ENCODE measurements at places on chromosomes 6 and 20.

GRCh38 chr6:47147836-47148344 is 105.8 kb upstream of the ADGRF1 start:
- DNase-seq, result no peak

- no peak for DNase-seq
These were observed 58.8 kb upstream of the APCDD1L start for GRCh38 chr20:58573986-58574385.

DNA sequence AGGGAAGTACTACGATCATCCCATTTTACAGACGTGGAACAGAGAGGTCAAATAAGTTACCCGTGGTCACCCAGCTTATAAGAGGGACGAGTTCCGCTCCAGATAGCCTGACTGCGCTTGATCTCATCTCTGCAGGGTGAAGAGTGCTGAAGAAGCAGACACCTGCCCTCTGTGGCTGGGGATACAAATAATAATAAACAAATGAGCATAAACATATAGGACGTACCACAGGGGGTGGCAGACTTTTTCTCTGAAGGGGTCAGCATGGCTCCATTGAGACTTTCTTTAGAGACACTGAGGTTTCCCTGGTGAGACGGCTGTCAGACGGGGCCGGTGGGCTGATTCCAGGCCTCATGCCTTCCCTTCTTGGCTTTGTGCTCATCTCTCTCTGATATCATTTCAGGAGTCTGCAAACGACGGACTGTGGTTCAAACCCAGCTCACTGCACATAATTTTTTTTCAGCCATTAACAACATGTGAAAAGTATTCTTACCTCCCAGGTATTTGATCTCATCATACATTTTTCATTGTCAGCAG is 47.1 kb downstream of the IRF4 start:
- DNase-seq, result no peak

- no peak for DNase-seq
These were observed 61.3 kb downstream of the DST start for GRCh38 chr6:56581296-56581925.

- DNase-seq, result no peak
These were observed 1.9 kb downstream of the TMEM200A start for GRCh38 chr6:130367767-130368166.

DNA sequence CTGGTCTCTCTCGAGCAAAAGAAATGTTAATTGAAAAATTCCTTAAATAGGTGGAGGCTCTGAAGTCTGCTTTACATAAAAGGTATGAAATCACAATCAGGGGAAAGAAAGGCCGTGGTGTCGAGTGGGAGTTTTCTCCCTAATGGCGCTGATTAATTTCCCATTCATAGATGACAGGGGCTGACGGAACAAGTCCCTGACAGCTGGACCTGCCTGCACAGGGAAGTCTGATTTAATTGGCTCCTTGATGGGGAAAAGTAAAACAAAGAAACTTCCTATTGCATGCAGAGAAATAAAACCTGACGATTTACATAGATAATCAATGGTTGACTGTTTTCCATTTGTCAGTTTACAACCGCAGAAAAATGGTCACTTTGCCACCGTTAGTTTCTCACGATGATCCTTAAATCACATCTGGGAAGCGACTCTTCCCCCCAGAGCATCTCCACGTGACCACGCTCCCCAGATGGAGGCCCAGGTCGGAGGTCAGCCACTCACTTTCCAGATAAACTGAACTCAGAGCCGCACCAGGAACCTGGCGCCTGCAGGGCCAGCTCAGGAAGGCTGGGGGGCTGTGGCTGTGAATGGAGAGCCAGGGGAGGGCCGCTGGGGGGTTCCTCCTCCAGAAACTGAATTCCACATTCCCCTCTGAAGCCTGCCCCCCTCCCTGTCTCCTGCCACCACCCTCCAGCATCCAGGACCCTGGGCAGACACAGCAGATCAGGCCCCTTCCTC is 55.3 kb downstream of the DLL1 start:
- no peak for DNase-seq

DNA sequence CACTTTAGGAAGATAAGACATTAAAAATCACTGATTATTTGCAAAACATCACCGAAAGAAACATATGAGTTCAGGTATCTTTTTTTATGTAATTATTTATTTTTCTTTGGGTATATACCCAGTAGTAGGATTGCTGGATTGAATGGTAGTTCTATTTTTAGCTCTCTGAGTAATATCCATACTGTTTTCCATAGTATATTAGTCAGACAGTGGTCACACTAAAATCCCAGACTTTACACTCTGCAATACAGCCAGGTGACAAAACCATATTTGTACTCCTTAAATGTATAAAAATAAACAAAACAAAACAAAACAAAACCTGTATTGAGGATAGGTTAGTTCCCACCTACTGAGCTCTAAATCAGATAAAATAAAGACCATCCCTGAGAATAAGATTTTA is 1024.3 kb upstream of the EYS start:
- DNase-seq, result no peak

DNA sequence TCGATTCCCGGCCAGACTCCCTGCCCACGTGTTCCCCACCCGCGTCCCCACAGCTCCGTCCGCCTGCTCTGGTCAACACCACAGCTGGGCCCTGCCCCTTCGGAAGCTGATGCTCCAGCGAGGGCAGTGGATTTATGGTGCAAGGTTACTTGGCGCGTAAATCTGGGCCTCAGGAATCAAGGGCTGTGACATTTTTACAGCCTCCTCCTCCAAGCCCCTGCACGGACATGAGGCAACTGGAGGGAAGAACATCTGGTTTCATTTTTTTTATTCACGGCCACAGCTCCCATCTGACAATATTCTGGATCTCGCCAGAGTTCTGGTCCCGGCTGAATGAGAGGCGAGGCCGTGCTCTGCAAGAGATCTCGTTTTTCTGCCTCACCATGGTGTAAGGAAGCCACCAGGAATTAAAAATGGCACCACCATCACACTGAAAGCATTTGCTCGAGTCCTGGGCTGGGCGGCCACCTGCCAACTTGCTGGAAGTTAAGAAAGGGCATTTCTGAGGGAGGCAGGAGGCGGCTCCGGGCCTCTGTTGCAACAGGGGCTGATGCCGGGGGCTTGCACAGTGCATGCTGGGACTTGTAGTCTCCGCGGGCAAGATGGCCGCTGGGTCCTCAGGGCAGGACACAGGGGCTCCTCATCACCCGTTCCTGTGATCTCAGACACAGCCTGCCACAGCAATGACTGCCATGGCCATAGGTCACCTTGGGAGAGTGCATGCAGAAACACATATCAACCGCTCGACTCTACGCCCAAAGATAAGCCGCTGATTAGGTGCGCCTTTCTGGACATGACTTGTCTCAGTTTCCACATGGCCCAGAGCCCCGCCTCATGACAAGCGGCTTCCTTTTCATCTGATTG is 148.5 kb downstream of the LY86 start:
- no peak for DNase-seq

- DNase-seq, result peak; percentile 54
These were observed 98.5 kb downstream of the INSM1 start for GRCh38 chr20:20466341-20466879.

DNA sequence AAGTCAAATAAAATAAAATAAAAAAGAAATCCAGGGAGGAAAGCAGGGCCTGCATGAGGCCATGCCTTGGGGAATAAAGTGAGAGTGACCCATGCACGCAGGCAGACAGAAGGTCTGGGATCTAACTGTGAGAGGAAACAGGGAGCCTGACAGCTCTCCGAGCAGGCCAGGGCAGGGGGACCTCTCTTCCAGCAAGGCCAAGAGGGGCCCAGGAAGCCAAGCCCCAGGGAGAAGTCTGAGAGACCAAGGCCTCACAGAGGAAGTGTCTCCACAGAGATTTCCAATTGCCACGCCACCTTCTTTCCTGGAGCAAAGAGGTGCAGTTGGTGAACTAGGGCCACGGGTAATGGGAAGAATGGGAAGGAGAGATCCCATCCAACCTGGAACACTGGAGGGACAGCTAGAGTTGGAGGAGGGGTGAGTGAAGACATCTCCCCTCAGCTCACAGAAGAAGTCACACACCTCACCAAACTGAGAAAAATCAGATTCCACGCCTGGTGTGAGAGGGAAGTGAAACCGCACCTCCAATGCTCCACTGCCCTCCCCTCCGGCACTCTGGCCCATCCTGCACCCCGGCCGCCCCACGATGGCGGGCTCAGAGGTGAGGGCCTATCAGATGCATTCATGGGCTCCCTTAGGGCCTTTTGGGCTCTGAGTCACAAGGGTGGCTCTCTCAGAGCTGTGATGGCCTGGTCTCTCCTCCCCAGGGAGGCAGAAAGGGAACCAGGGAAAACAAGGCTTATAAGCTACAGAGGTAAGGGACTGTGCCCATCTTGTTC is 25.1 kb upstream of the TAF8 start:
- no peak for DNase-seq

GRCh38 chr20:53748176-53748575 is 154.5 kb upstream of the ZNF217 start:
- no peak for DNase-seq

DNA sequence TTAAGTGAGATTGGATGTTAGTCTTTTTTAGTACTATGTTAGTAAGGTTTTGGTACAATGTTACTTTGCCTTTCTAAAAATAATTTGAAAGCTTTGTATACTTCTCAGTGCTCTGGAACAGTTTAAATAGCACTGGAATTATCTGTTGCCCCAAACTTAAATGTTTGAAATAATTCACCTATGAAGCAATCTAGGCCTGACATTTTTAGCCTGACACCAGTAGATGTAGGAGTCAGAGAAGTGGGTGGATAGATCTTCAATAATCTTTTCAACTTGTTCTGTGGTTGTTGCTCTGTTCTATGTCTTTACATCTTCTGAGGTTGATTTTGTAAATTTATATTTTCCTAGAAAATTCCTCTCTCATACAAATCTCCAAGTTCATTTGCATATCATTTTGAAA is 103.1 kb upstream of the ADGRF1 start:
- DNase-seq, result no peak

- DNase-seq, result no peak
These were observed 2.5 kb upstream of the TMEM14C start for GRCh38 chr6:10720265-10720959.

DNA sequence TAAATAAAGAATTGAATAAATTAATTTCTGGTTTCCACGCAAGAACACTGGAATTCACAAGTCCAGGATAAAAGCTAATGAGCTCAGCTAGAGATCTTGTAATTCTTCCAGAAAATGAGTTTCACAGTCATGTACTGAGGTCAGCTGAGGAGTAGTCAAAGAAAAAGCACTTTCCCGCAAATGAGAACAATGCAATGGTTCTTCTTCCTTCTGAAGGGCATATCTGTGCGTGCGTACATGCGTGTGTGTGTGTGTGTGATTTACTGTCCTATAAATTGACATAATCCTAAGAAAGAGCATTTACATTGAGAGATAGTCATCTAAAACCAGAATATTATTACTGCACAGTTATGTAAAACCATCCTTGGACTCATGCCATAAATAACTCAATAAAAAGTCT is 968.9 kb upstream of the EYS start:
- no peak for DNase-seq

GRCh38 chr20:58839474-58839874 is 11.2 kb downstream of the GNAS-AS1 start:
- DNase-seq, result no peak

- DNase-seq, result no peak
These were observed 66.9 kb downstream of the ARID1B start for GRCh38 chr6:156844089-156844488.

DNA sequence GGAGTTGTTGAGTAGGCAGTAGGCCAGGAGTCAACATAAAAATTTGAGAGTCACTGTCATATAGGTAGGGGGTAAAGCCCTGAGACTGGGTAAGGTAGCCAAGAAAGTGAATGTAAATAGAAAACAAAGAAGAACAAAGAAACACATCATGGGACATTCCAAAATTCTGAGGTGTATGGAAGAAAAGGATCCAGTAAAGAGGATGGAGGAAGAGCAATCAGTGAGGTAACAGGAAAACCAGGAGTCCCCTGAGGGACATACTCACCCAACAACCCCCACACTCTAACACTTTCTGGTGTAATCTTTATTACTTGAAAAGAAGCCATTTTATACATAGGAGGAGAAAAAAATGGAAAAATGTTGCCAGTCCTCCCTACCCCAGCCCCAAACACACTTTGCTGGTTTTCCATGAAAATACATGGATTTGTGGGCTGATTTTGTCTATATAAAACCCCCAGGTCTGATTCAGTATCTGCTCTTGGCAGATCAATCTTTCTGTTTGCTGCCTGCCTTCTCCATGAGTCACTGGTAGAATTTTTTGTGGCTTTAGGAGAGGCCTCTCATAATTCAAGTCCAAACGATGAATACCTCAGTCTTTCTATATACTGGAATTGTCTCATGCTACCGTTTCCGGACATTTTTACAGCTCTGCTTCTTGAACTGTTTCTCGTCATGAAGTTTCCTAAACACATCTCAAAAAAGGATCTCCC is 271.4 kb upstream of the MAN1A1 start:
- DNase-seq, result no peak

DNA sequence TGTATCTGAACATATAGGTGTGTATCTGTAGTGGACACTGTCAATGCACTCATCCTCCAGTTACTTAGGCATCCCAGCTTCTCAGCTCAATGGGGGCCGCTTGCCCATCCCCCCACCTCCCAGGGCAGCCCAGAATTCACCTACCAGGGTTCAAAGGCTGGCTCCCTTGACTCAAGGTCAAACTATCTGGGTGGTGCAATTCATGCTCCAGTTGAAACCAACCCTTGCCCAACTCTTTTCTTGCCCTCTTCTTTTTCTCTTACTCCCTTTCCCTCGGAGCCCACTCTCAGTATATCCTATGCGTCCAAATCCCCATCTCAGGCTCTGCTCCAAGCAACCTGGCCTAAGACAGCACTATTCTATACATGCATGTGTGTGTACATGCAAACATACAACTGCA is 127.4 kb downstream of the BCAS1 start:
- DNase-seq, result no peak

- no peak for DNase-seq
These were observed 45.0 kb downstream of the SLC23A2 start for GRCh38 chr20:4956200-4956810.

DNA sequence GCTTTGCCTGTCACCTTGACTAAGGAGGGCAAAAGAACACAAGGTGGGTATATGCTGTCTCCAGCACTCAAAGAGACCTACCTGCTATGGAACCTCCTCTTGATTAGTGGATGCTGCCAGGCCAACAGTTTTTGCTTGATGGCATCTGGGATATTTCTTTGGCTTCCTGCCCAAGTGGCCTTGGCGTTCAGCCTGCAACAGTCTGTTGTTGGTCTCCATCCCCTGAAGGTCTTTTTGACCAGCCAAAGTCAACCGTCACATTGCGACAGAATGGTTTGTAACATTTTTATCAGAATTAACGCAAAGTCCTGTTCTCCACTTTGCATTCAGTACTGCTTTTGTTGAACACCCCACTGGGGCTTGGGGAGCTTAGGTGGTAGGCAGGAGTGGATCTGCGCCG is 37.1 kb downstream of the SERPINB1 start:
- no peak for DNase-seq

- DNase-seq, result no peak
These were observed 6.5 kb downstream of the NEDD9 start for GRCh38 chr6:11226005-11226404.

GRCh38 chr20:53678315-53678989 is 84.8 kb upstream of the ZNF217 start:
- DNase-seq, result no peak

GRCh38 chr6:111258615-111259088 is 171.3 kb downstream of the SLC16A10 start:
- DNase-seq, result no peak

- DNase-seq, result no peak
These were observed 418.6 kb upstream of the MAN1A1 start for GRCh38 chr6:119768201-119768600.
